ENCODE measurements at places on chromosomes 2 and 18.

DNA sequence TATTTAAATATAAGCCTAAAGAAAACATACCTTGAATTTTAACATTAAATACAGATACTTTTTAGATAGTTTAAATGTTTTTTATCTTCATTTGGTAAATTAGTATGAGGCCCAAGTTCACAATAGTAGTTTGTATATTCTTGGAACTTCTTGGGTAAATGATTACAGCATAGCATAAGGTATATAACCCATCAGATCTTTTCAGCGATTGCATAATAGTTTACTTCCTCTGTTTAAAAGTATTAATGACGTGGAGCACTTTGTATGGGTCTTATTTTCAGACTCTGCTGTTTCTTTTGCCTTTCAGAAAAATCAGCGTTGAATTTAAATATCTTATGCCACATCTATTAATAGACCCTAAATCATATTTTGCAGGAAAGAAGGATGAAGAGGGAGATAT, 60.2 kb downstream of the CHRNA1 start:
- no peak for DNase-seq

DNA sequence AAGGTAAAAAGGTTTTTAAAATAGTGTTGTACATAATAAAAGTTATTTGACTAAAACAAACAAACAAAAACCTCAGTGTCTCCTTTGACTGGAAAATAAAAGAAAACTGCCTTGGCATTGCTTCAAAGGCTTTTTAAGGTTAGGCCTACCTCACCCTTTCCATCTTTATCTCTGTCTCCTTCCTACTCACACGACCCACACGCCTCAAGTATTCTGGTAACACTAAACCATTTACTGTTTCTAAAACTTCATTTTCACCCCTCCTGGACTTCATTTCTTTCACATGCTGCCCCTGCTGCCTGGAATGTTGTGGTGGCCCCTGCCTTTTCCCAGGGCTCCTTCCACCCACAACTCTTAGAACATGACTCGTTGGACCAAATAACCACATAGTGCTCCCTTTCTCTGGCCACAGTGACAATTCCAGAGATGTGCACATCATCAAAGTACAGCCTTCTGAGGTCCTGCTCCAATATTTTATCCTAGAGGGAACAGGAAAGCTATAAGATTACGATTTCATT, 54.0 kb downstream of the ERBB4 start:
- DNase-seq: no peak

DNA sequence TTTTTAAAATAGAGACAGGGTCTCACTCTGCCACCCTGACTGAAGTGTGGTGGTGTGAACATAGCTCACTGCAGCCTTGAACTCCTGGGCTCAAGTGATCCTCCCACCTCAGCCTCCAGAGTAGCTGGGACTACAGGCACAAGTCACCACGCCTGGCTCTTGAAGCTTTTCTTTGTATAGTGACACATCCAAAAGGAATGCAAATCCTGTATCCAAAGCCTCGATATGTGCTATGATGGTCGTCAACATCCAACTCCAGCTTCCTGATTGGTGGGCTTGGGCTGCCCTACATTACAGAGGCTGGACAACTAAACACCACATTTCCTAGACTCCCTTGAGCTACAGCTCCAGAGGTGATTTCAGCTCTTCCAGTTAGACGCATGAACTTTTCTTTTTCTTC, 101.7 kb upstream of the PGAP1 start:
- DNase-seq: no peak

DNA sequence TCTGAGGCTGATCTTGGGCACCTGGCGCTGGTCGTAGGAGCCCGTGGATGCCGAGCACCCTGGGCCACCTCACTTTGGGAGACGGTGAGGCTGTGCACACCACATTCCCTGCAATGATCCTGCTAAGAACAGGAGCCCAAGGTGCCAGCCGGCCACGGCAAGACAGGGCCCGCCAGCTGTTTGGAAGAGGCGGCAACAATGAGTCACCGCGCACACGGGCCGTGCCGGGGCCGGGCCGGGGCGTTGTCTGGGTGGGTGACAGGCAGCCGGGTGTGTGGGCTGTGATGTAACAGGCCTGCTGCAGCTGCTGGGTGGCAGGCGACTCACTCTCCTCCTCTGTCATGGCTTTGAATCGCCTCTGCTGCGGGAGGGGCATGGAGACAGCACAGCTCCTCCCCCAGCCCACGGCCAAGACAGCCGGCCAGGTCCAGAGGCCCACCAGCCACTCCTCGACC, 49.7 kb upstream of the ODC1 start:
- peak; percentile 30 for DNase-seq

DNA sequence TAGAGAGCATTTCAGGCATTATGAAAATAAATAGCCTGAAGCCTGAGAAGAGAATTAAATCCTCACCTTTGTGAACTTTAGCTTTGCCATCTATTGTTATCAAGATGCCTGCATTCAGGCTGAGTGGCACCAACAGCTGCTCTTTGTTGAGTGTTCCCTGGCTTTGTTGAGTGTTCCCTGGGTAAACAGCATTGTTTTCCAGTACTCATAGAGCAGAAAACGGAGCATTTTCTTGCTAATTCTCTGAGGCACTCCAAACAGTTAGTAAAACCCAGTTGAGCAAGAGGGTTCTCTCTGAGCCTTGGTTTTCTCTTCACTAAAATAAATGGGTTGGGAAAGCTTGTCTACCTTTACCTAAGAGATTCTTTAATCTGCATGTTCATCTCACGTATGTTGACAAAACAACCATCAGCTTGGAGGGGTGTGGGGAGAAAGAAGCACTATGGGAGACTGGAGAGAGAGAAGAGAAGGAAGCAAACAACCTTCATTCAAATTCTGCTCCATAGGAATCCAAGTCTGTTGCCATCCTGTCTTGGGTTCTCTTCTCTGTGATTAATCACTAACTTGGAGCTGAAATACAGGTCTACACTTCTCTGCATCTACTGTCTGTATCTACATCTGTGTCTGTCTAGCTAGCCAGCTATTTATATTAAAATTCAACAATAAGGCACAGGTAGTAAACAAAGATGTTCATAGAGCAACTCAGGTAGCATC, 567.0 kb upstream of the SOX11 start:
- no peak for DNase-seq

- DNase-seq: no peak
Measured at GRCh38 chr2:205030695-205031094, 485.4 kb downstream of the PARD3B start.

- DNase-seq: no peak
Measured at GRCh38 chr2:61436092-61436491, 34.8 kb downstream of the USP34 start.

DNA sequence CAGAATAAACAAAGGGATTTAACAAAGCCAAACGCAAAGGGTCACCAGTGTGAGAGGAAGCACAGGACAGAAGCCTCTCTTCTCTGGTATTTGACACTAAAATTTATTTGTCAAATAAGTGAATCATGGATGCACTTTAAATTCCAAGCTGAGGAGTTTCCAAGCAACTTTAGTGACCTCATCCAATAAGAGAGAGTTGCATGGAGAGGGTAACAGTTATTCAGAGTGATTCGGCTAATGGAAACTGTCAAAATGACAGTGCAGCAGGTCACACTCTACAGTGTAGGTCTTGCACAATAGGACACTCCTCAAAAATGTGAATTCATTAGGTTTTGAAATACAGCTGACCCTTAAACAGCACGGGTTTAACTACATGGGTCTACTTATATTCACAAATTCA, 103.9 kb upstream of the ACVR1C start:
- DNase-seq: no peak

Measured in stimulated activated CD8-positive, alpha-beta memory T cell treated with anti-CD3 and anti-CD28 coated beads, Interleukin-7, amount 100 ng/mL, for 1 hour (primary cell).